Right lobe of liver (tissue), 6 donors: ENCODE measurements at places on chromosomes 13 and 19. TPM values are rescaled to one million over a fixed set of nuclear protein-coding genes. Genes with fewer than 3 reads are reported as not detected.

- no peaks in the 10 kb centered on the region for H3K4me1 ChIP-seq
- no peaks in the 10 kb centered on the region for H3K36me3 ChIP-seq
- DNase-seq, result no peak
- no peaks in the 10 kb centered on the region for H3K27me3 ChIP-seq
- H3K4me3 ChIP-seq, result no peak overlapping the region
Measured at GRCh38 chr13:41565216-41565615, 107.9 kb downstream of the RGCC start.

DNA sequence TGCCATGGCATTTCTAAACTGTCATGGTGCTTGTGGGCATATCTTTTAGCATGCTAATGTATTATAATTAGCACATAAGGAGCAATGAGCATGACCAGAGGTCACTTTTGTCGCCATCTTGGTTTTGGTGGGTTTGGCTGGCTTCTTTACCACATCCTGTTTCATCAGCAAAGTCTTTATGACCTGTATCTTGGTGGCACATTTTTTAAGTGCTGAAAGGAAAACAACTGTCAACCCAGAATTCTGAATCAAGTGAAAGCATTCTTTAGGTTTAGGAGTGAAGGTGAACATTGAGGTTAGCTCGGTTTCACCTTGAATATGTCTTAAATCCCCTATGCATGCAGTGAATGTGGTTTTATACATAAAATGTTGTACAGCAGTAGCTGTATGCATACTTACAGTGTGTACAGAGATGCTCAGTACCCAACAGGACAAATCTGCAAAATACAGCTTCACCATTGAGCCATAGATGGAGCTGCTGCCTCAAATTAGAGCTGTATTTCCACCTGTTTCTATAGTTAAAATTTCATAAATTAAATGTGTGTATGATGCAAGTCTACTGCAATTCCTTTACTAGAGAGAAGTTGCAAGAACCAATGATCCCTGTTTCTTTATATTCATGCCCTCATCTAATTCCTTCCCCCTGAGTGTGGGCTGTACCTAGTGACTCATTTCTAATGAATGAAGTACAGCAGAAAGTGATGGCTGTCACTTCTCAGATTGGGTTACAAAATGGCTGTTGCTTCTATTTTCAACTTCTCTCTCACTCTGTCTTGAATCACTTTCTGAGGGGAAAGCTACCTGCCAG, 25.2 kb upstream of the IGSF23 start:
- no peak for DNase-seq
- no peak overlapping the region for H3K4me3 ChIP-seq
- H3K4me1 ChIP-seq, result no peaks in the 10 kb centered on the region

DNA sequence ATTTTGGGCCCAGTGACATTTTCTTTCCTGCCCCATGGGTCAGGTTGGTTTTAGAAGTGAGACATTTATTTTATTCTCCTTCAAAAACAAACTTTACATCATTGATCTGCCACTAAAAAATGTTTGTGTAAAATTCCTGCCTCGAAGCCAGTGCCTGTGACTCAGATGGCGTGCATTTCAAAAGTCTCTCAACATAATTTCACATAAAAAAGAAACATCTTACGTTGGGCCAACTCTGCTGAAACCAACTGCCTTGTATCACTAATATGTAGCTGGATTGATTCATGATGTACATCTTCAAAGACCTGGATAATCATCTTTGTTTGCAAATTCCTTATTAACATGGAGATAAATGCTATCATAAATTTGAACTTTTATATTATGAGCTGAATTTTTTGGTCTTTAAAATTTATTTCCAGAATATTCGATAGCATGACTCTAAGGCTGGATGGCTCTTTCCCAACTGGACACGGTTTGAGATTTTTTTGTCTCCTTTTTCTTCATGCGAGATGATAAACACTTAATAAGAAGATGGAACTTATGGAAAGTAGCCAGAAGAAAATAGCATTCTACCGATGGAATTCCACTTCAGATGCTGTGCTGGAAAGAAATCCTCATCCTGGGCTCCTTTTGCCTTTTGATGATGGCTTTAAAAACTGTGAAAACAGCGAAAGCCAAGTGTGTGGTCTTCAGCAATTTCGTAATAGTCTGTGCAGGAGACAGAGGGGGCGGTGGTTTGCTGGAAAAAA, 420.5 kb downstream of the FGF9 start:
- no peak overlapping the region for H3K4me3 ChIP-seq
- H3K4me1 ChIP-seq, result no peaks in the 10 kb centered on the region
- DNase-seq, result no peak
- H3K27ac ChIP-seq, result no peak overlapping the region
- H3K36me3 ChIP-seq, result no peaks in the 10 kb centered on the region

DNA sequence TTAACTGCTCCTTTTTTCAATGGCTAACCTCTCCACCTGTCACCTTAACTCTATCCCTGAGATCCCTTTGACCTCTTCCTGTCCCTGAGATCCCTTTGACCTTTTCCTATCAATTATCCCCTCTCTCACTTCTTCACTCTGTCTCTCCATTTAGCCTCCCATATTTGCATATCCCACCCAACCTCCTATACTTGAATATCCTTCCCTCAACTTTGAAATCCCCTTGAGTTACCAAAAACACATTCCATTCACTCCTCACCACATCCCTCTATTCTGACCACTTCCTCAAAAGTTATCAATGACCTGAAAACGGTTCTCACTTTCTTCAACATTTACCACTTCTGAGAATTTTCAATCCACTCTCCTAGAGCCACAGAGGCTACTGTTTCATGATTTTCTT, 3.0 kb downstream of the MYCBP2 start:
- no peak for DNase-seq
- H3K27me3 ChIP-seq, result no peaks in the 10 kb centered on the region
- H3K4me3 ChIP-seq, result no peak overlapping the region
- H3K36me3 ChIP-seq, result no peaks in the 10 kb centered on the region

DNA sequence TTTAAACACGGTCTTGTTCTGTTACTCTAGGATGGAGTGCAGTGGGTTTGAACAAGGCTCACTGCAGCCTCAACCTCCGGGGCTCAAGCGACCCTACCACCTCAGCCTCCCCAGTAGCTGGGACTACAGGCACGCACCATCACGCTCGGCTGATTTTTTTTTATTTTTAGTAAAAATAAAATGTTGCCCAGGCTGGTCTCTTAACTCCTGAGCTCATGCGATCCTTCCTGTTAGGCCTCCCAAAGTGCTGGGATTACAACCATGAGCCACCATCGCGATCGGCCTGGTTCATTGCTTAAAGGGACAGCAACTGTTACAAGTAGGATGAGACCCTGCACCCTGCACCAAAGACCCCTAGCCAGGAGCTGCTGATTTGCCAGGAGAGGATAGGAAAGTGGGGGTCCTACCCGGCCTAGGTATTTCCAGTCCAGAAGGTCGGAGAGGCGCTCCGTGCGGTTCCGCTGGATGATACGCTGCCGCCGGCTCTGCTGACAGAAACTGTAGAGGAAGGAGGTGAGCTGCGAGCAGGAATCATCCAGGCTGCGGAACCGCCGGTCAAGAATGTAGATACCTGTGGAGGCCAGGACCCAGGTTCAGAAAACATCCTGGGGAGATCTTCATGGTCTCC, 5.1 kb downstream of the FTL start:
- H3K27ac ChIP-seq, result no peak overlapping the region
- no peaks in the 10 kb centered on the region for H3K36me3 ChIP-seq
- H3K27me3 ChIP-seq, result no peaks in the 10 kb centered on the region
- H3K4me3 ChIP-seq, result no peak overlapping the region
- H3K4me1 ChIP-seq, result no peaks in the 10 kb centered on the region

The EPSTI1 gene
- 6.6 TPM for total RNA-seq

DNA sequence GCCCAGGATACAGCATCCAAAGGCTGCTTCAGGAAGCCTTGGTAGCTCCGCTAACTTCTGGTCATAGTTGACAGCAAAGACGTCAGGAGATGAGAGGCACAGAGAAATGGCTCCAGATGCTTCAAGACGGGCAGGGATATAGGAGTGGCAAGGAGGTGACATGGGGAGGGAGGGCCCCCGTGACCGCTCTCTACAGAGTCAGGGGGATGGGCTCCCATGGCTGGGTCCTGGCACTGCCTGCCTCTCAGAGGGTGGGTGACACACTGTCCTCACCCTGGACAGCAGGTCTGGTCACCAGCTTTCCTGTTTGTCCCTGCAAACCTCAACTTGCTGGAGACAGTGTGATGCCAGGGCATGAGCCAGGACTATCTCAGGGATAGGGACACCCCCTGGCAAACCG, 10.3 kb upstream of the ZNF14 start:
- H3K4me1 ChIP-seq, result no peaks in the 10 kb centered on the region
- H3K27me3 ChIP-seq, result no peaks in the 10 kb centered on the region
- H3K4me3 ChIP-seq, result no peak overlapping the region
- H3K27ac ChIP-seq, result no peak overlapping the region
- no peak for DNase-seq
- no peaks in the 10 kb centered on the region for H3K36me3 ChIP-seq

GRCh38 chr13:71634182-71634581, 232.8 kb downstream of the DACH1 start:
- no peak for DNase-seq
- no peaks in the 10 kb centered on the region for H3K27me3 ChIP-seq
- H3K4me1 ChIP-seq, result no peaks in the 10 kb centered on the region
- H3K4me3 ChIP-seq, result no peak overlapping the region
- H3K36me3 ChIP-seq, result no peaks in the 10 kb centered on the region

DNA sequence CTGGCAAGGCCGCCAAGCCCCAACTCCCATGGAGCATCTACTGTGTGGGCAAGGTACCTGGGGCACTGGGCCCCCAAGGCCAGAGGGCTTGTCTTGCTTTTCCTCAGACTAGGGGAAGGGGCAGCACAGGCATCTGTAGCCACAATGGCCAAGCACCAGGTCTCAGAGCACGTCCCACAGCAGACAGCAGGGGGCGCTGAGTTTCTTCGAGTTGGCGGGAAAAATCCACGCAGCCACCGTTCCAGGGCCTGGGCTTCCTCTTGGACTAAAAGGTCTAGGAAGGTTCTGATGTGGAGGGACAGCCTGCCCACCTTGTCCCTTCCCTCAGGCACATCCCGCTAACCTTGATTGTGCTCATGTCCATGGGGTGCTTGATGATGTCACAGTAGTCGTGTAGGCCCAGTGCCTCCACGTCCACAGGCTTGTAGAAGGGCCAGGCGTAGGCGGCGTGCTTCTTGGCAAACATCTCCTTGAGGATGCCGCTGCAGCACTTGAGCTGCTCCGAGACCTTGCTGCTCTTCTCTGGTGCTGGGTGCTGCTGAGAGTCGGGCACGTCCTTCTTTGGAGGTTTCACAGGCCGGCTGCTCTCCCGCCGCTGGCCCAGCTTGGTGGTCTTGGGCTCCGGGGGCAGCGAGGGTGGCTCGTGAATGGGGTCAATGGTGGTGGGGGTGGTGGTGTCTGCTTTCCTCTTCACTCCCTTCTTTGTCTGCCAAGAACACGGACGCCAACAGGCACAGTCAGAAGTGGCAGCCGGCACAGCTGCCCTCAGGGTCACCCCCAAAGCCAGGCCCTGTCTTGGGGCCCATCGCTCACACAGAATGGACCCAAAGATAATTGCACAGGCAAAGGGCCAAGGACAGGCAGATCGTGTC, 32.0 kb upstream of the EPHX3 start:
- no peak overlapping the region for H3K4me3 ChIP-seq
- H3K4me1 ChIP-seq, result peaks cover 38% of the 10 kb centered on the region
- no peaks in the 10 kb centered on the region for H3K27me3 ChIP-seq
- peak; percentile 72 for DNase-seq
- H3K36me3 ChIP-seq, result peaks cover 66% of the 10 kb centered on the region

- no peak overlapping the region for H3K27ac ChIP-seq
- H3K36me3 ChIP-seq, result no peaks in the 10 kb centered on the region
- no peaks in the 10 kb centered on the region for H3K27me3 ChIP-seq
Measured at GRCh38 chr19:402786-403185, 6.2 kb downstream of the C2CD4C start.

The LILRA1 gene
- 0.62 TPM for total RNA-seq

GRCh38 chr13:21067848-21068247, 6.5 kb upstream of the LATS2 start:
- DNase-seq, result no peak
- no peaks in the 10 kb centered on the region for H3K36me3 ChIP-seq

DNA sequence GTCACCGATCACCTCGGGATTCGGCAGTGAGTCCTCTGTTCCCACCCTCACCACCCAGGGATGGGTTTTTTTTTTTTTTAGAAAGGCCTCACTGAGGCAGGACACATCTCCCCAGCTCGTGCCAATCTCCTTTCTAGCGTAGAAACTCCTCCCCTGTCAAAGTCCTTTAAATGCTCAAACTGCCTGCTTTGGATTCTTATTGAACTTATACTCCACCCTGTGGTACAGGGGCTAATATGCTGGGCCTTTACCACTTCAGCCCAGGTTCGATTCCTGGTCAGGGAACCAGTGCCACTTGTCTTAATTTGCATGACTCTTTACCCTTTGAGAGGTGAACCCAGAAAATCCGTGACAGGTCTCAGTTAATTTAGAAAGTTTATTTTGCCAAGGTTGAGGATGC, 8.3 kb upstream of the ZNF14 start:
- H3K27me3 ChIP-seq, result no peaks in the 10 kb centered on the region
- H3K27ac ChIP-seq, result no peak overlapping the region
- H3K36me3 ChIP-seq, result no peaks in the 10 kb centered on the region
- no peak for DNase-seq
- H3K4me3 ChIP-seq, result no peak overlapping the region

The CEACAM3 gene
- 0.73 TPM for total RNA-seq

GRCh38 chr19:38402967-38403674, at the start of gene FAM98C:
TSS of gene FAM98C (plus strand) at chr19:38403093. CDS start at chr19:38403154, 61 bp downstream.
- H3K27ac ChIP-seq, result peak within 1 kb of the TSS; percentile 73
- H3K27me3 ChIP-seq, result no peaks in the 10 kb centered on the region
- H3K36me3 ChIP-seq, result no peaks in the 10 kb centered on the region
- DNase-seq, result peak; percentile 97
- no peaks in the 10 kb centered on the region for H3K4me1 ChIP-seq
- H3K4me3 ChIP-seq, result peak within 1 kb of the TSS; percentile 96

- no peaks in the 10 kb centered on the region for H3K4me1 ChIP-seq
- no peaks in the 10 kb centered on the region for H3K36me3 ChIP-seq
- no peak overlapping the region for H3K27ac ChIP-seq
- no peak overlapping the region for H3K4me3 ChIP-seq
Measured at GRCh38 chr13:94112227-94112626, 367.3 kb downstream of the DCT start.

DNA sequence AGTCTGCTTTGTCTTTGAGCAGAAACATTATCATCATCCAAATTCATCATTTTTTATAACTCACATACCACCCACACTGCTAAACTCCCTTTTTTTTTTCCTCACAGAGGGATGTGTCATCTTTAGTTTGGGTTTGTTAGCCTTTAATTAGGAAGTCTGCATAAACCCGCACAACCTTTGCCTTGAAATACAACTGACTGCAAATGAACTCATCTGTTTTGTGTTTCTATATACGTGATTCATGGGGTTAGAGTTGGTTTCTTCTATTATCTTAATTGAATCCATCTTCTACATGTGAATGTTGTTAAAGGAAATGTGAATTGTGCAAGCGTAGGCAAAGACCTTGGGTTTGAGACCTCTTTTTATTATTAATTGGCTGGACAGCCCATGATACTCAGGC, 102.7 kb downstream of the SLAIN1 start:
- H3K27me3 ChIP-seq, result no peaks in the 10 kb centered on the region
- no peak overlapping the region for H3K27ac ChIP-seq
- DNase-seq, result no peak
- no peak overlapping the region for H3K4me3 ChIP-seq
- no peaks in the 10 kb centered on the region for H3K36me3 ChIP-seq

The IGFL2 gene
- total RNA-seq, result not detected
